ENCODE measurements at places on chromosomes 4 and X. TPM values are rescaled to one million over a fixed set of nuclear protein-coding genes. Genes with fewer than 3 reads are reported as not detected.

Gene GAGE12J
- not detected for total RNA-seq

Gene FGFR3
- 47.3 TPM for total RNA-seq

Gene PLP1
- total RNA-seq = 0.07 TPM

Gene P2RY4
- not detected for total RNA-seq

Gene TGIF2LX
- not detected for total RNA-seq

Gene GABRB1
- 0.42 TPM for total RNA-seq

Gene CBLL2
- not detected for total RNA-seq

Gene UBA6
- total RNA-seq = 40.6 TPM

Gene DIPK2B
- 0.21 TPM for total RNA-seq

Gene EPHA5
- 0.15 TPM for total RNA-seq

Gene OPRPN
- total RNA-seq = not detected

Gene MOB1B
- total RNA-seq = 9.1 TPM

Gene ALAS2
- total RNA-seq = 4.3 TPM

Gene IL2
- not detected for total RNA-seq

Gene SPANXD
- total RNA-seq = not detected

Gene CRMP1
- total RNA-seq = 7.7 TPM

Gene BEX5
- total RNA-seq = 10.6 TPM

Gene HSD17B13
- total RNA-seq = 0.18 TPM

All from cardiac muscle cell (in vitro differentiated cells and primary cell).